ENCODE measurements at places on chromosomes 5 and 9.

- peak; percentile 50 for DNase-seq
Measured at GRCh38 chr9:89179540-89179894, 899 bp upstream of the SHC3 start.

DNA sequence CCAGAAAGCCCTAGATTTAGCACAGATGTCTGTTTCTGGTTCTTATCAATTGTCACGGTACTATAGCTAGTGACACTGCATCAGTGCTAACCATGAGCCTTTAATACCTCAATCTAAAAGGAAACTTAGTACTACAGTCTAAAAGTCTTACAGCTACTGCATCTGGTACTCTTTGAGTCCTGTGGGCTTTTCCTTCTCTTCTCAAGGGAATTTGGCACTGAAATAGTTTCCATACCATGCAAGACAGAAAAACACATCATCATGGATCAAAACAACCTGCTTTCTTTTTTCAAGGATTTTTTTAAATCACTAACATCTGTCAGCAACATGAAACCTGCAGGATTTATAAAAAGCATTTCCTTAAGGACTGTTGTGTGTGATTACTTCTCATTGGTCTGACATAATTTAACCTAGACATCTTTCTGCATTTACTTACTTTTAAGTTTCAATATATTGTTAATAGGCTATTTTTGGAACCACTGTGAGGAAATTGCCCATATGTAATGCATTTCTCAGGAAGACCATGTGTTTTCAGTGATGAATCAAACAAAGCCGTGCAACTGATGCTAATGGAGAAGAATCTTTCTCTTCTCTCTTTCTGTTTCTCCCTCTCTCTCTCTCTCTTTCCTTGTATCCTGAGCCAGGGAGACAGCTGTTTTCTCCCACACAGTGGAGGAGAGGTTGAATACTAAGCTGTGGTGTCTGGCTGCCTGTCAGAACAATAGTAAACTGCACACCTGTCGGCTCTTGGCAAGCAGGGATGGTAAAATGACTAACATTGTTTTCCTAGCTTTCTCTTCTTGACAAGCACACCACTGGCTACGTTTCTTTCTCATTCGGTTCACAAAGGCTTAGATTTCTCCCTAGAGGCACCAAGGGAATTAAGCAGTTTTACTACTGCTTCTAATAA, 273.4 kb downstream of the CSNK1G3 start:
- peak; percentile 91 for DNase-seq

DNA sequence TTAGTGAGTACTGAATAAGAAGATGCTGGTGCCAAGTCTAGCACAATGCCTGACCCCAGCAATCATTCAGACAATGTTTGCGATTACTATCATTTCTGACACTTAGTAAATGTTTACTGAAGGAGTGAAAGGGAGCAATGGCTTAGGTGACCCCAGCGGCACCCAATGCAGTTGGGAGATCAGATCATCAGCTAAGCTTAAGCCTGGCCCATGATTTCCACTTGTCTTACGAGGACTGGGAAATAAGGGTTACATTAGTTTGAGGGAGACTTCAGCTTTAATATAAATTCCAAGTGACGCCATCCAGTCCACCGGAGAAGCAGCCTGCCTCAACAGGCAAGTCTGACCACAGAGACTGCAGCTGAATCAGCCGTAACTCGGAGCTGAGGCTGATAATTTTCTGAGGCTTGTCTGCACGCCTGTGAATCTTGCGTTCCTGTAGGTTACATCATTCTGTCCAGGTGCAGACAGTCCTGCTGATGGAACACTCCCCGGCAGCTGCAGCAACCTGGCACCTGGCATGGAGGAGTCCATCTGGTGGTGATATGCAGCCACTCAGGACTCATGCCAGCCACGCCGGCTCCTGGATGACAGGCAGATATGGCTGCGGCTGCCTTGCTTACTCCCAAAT, 34.9 kb upstream of the FGF1 start:
- peak; percentile 72 for DNase-seq

DNA sequence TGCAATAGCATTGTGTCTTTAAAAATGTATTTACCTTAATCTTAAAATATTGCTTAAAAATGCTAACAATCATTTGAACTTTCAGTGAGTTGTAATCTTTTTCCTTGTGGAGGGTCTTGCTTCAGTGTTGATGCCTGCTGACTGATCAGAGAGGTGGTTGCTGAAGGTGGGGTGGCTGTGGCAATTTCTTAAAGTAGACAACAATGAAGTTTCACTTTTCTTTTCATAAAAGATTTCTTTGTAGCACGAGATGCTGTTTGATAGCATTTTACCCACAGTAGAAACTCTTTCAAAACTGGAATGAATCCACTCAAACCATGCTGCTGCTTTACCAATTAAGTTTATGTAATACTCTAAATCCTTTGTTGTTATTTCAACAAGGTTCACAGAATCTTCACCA, 50.8 kb downstream of the NR3C1 start:
- DNase-seq = no peak

DNA sequence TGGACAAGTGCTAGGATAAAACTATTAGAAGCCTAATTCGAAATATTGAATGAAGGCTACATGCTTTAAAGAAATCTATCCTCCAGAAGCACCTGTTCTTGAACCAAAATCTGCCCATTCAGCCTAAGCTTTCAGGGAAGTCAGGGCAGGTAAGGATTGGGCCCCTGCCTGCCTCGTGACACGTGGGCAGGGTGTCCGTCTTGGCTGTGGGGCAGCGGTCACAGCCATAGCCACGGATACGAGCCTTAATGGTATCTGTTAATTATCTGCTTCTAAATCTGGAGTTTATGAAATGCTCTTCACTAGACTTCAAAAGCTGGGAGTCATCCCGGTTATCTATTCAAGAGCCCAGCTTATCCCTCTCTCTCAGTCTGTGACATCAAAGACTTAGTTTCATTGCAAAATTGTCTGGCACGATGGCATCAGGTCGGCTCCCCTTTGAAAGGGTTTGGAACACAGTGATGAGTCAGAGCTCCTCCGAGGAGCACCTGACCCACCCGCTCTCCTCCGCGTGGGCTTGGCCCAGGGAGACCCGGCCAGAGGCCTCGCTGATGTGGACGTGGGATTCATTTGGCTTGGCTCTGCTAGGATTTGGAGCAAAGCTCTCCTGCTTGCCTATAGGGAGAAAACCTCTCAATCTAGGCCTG, 135.9 kb downstream of the MACROH2A1 start:
- no peak for DNase-seq

DNA sequence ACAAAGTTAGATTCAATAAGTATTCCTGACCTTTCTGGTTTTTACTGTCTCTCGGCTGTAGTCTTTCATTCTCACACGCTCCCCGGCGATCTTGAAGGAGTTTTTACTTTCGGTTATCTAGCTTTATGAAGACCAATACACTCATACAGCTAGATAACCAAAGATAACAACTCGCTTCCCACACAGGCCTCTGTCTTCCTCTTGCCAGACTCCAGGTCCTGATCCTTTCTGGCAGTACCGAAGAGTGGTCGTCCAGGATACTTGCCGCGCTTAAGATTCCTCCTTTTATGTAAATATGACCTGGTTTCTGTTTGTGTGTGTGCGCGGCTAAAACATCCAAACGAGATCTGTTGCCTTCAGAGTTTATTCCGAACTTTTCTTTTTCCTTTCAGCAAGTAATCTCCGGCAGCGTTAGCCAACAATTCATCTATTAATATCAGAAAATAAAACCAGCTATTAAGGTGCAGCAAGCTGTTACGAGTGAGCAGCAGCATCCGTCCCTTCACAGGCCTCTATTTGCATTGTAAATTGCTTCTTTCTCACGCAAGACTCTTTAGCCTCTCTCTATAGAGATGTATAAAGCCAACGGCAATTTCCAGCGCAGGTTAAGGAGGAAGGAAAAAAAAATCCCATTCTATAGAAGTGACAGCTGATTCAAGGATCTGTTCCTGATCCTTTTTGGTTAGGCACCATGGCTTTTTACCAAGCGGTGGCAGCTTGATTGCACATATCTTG, 216.1 kb downstream of the MEF2C start:
- no peak for DNase-seq

DNA sequence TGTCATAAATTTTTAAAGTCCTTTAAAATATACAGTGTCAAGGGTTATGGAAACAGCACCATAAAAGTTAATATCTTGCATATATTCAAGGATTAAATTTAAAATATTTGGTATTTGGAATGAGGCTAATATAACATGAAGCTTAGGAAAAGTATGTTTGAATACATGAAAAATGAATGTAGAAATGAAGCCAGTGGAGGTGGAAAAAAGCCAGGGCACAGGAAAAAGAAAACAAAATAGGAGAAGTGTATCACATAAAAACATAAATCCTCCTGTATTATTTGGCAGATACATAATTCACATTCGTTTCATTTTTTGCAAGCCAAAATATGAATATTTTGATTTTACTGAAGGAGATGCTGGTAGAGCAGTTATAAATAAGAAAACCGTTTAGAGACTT, 587.0 kb upstream of the ZNF608 start:
- no peak for DNase-seq

GRCh38 chr9:684054-684890, 157.2 kb upstream of the DMRT1 start:
- DNase-seq = peak; percentile 84

GRCh38 chr5:125011014-125011413, 264.6 kb upstream of the ZNF608 start:
- DNase-seq = no peak

DNA sequence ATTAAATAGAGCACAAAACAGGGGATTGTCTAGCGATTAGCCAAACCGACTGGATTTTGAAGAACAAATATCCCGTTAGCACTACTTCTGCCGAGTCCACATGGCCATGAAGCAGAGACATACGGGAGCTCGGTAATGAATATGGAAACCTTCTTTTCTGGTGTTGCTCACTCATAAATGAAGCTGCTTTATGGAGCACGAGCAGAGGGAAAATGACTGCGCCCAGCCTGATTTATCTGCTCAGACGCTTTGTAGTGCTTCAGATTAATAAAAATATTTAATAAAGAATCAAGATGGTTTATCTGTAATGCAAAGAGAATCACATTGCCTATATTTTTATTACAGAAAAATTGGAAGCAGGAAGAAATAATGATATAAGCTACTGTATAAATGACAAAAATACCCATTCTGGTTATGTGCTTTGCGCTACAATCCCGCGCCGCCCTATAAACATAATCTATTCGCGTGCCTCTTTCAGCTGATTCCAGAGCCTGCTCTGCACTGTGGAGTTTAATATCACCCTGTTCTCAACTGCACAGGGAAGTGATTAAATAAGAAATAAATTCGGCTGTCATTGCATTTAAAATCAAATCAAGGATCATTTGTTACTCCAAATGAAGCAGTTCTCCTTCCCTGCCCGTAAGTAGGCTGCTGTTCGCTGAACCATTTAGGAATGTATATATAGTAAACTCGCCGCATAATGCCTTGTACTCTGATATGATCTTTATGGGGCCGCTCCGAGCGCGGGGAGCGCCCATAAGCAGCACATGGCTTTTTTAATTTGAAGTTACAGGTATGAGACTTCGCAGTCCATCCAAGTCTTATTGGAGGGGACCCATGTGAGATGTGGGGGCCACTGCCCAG, 22.3 kb upstream of the UBAC1 start:
- DNase-seq = no peak

GRCh38 chr5:96023518-96023917, 61.9 kb upstream of the ELL2 start:
- peak; percentile 87 for DNase-seq
